ENCODE measurements at places on chromosomes 6 and 20. TPM values are rescaled to one million over a fixed set of nuclear protein-coding genes. Genes with fewer than 3 reads are reported as not detected.

DNA sequence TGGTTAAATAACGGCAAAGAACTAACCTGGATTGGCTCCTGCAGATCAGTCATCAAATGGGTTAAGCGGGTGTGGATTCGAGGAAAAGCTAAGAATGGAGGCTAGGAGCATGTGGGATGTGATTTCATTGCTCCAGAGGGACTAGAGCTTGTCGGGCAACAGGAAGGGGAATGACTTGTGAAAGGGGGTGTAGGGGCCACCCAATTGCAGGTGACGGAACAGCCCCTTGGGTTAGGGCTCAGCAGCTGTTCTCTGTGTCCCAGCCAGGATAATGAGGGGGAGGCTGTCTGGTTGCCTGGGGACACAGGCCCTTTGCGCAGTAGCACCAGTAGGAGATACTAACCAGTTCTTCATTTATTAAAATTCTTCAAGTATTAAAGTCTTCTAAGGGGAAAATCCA lies 25.0 kb upstream of the MRPS18A start:
- DNase-seq, result no peak

Gene C2
- total RNA-seq, result 0.86 TPM

DNA sequence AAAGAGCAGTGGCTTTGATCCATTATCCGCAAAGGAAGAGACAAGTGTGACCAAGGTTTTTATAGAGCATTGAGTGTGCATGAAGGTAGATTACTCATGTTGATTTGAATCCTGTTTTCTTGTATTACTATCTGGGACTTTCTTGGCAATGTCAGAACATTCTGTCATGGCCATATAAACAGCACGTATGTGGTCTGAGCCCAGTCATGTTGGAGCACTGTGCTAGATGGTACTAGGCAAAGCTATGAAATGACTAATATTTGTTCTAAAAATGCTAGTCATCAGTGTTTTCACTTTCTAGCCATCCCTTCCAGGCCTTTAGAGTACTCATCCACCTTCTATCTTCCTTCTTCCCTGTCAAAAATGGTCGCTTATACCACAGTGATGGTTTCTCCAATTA lies 278.6 kb upstream of the FLRT3 start:
- DNase-seq, result no peak

Gene ULBP2
- total RNA-seq, result 8.1 TPM

DNA sequence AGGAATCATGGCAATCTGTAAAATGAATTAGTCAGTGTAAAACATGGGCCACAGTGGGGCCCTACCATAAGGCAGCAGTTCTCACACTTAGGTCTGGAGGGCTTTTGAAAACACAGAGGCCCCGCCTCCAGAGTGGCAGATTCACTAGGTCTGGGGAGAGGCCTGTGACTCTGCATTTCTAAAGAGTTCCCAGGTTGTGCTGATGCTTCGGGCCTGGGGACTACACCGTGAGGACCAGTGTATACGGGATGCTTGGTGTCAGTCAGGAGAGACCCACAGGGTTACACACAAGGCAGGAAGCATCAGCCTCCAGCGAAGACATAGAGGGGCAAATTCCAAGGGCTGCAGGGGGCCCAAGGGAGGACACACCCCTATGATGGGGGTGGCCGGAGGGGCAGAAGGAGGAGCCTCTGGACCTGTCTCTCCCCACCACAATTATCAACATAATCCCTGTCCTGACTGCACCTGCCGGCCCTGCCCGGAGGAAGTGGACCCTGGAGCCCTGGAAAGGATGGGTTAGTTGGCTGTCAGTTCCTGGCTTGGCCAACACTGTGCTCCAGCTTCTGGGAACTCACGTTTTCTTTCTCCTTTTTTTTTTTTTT lies 46.7 kb downstream of the FGD2 start:
- DNase-seq, result no peak

DNA sequence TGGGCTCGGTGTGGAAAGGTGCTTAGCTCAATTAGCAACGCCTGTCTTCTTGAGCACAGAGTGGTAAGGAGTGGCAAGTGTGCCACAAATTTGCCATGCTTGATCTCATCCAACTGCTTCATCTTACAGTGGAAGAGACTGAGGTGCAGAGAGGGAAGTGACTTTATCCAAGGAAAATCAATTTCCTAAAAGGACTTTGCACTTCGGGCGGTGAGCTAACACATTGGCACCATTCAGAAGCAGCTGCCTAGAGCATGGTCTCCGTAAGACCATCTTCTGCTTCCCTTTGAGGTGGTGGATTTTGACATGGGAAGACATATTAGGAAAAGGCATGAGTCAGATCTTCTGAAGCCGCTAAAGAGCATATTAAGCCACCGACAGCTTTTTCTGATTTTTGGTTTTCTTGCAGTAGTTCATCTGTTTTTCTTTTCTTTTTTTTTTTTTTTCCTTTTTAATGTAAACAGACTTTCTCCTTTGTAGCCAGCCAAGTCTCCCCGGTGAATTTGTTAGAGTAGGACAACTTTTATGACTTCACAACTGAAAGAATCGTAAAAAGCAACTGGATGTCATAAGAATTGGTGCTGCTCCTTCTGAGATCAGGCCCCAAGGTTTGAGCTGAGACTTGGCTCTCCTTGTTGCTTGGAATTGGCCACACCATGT lies 273.2 kb downstream of the CDC5L start:
- no peak for DNase-seq

- peak; percentile 9 for DNase-seq
Measured at GRCh38 chr6:126118058-126118755, 131.9 kb downstream of the TRMT11 start.

DNA sequence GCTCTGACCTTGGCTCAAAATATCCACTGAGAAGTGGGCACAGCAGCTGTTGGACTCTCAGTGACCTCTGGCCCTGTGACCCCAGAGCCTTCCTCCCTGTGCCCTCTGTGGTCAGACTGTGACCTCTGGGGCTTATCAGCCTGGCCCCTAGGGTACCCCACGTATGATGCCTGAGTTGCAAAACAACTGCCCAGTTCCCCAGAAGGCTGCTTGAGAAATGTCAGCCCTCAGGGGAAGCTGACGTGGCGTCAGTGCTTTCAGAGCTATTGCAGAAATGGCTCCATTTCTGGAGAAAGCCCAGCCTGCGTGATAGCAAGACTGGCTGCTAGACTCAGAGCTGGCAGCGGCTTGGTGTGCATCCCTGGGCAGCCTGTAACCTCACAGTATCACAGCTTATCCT lies 31.5 kb upstream of the TGM2 start:
- DNase-seq, result peak; percentile 90

Gene SCAF8
- 25.8 TPM for total RNA-seq

- DNase-seq, result peak; percentile 75
Measured at GRCh38 chr6:2790588-2791449, 25.6 kb downstream of the WRNIP1 start.

DNA sequence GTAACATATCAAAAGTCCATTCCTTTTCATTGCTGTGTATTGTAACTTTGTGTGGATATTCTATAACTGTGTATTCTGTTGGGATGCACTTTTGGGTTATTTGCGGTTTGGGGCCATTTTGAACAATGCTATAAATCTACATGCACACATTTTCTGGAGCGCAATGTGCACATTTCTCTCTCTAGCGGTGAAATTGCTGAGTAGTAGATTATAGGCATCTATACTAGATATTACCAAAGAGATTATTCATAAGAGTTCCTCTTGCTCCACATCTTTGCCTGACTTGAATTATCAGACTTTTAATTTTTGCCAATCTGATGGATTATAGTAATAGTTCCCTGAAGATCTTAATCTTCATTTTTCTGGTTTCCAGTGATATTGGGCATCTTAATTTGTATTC lies 18.3 kb upstream of the FRK start:
- no peak for DNase-seq

GRCh38 chr6:2623295-2623694 lies 127.4 kb downstream of the MYLK4 start:
- no peak for DNase-seq

DNA sequence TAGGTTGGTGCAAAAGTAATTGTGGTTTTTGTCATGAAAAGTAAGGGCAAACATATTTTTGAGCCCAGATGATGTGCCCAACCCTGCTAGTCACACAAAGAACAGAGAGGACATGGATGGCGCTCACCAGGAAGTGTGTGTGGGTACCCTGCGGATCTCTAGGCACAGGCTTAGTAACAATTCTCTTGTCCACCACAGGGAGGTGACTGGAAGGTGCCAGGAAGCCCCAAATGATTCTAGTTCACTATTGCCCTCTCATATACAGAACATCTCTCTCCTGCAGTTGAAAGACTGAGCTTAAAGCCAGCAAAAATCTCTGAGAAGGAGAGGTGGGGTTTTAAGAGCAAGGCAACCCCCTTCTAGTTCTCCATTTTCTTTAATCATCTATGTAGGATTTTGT lies 272.1 kb upstream of the TAB2 start:
- no peak for DNase-seq

DNA sequence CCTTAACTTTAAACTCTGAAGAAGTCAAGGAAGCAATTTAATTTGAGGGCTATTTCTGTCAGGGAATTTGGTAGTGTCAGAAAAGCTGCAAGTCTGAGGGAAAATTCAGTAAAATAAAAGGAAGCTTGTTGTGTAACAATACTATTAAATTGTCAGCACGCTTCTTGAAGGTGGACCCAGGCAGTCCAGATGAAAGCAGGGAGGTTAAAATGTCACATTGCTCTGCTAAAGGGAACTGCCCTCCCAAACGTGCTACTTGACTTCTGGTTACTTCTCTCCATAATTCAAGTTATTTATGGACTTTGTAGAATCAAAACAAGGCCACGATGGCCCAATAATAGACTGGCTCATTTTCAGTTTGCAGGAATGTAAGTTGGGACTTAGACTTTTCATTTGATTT lies 28.2 kb upstream of the ARMC2 start:
- DNase-seq, result no peak

Gene MOG
- total RNA-seq, result not detected

Gene DNAH8
- not detected for total RNA-seq

DNA sequence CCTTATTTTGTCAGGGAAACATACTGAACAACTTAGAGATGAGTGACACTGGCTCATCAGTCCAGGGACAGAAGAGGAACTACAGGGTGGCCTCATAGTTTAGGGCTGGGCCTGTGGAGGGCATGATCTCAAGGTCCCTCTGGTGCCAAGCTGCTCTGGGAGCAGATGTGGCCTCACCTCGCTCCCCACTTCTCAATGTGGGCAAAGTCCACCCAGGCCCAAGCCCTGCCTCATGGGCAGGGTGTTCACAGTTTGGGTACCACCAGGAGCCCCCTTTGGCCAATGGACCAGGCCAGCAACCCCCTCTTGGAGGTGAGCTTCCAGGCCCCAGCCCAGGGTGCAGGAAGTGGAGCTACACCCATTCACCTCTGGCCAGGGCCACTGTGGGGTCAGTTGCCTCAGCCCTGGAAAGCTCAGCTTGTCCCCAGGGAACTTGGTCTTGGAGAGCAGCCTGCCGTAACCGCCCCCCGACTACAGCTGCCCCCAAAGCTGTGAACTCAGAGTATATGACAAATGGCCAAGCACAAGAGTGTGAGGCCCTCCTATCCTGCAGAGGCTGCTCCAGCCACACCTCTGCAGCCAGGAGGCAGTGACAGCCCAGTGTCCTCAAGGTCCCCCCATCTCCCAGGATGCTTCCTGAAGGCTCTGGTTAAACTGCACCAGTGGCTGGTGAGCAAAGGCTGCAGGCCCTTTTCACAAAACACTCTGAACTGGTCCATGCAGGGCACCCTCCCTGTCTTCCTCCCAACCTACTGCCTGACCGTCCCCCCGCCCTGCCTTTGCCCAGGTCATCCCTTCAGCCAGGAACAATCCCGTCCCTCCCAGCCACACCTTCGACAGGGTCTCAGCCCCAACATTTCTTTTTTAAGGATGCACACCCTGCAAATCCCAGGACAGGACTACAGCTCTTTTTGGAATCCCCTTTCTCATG lies 3.6 kb downstream of the ADISSP start:
- no peak for DNase-seq

DNA sequence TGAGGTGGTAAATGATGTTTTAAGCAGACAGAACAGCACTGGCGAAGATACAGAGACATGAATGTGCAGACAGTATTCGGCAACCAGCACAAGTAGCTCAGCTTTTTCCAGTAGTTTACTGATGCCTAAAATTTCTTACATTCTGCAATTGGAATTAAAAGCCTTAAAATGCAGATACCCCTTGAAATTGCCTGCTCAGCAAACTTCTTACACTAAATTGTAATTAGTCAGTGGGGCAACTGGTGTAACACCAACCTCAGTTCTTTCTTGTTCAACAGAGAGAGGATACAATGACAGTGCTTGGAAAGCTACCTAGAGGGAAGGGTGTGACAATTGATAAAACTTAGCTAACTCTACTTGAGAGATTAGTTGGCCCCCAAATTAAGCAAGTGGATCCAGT lies 121.1 kb upstream of the ENPP5 start:
- DNase-seq, result no peak

DNA sequence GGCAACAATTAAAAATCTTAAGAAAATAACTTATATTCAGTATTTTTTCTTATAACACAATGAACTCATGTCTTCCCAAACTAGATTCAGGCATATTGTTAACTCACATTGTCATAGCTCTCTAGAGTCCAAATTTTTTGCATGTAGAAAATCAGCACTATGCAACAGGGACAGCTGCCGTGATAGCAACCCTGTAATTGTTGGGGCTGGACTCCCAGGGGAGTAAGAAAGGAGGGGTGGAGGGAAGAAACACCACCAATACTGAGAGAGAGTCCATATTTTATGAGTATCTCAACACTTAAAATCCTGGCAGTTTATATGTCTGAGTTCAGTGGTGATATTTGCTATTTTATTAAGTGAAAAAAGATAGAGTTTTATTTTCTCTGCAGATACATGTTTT lies 89.6 kb upstream of the HS3ST5 start:
- DNase-seq, result peak; percentile 36

DNA sequence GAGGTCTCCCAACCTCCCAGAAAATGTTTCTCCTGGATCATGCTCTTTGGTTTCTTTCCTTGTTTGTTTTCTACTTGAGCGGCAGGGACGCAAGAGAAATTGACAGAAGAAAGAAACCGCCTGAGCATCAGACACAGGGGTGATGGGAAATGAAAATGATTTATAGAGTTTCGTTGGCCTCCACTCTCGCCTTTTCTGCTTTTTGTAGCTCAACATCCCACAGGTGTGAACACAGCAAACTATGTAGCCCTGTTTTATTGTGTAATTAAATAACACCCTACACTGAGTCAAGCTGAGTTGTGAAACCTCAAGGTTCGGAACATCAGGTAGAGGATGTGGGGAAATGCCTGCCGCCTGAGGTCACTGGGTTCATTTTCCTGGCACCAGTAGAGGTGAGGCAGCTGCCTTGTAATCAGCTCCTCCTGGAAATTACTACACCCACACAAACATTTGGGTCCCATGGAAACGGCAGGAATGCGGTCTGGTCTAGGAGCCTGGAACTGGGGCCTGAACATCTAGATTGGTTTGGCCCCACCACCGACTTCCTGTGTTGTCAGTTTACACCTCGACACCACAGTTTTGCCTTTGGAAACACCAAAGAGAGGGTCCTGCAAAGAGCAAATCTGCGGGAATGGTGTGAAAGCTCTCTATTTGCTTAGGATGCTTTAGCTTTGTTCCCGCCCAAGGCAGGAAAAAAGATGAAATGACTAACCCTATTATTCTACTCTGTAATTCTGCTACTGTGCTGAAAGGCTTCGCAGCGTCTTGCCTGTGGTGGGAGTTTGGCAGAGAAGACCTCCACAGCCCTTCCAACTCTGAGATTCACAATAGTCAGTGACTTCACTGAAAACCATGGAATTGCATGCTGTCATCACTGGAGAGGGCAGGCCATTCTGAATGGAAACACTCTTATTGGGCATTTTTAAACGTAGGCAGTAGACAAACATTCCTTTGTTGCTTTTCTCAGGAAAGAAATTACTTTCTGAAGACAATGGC lies 53.0 kb downstream of the ADAT2 start:
- DNase-seq, result peak; percentile 92

- DNase-seq, result no peak
Measured at GRCh38 chr6:164928057-164928727, 381.2 kb downstream of the C6orf118 start.

Gene RAB22A
- total RNA-seq, result 26.5 TPM

All from LHCN-M2 (cell line).